ENCODE measurements at places on chromosomes 3 and 15. TPM values are rescaled to one million over a fixed set of nuclear protein-coding genes. Genes with fewer than 3 reads are reported as not detected.

CCDC14 gene
- 203 TPM for total RNA-seq

GALNT15 gene
- total RNA-seq, result 5.0 TPM

BRK1 gene
- 70.1 TPM for total RNA-seq

SORD gene
- total RNA-seq, result 7.8 TPM

ATP2B2 gene
- total RNA-seq, result 109 TPM

GOLGA8S gene
- under 0.01 TPM for total RNA-seq

DNAH12 gene
- total RNA-seq, result 1.6 TPM

UPK1B gene
- not detected for total RNA-seq

SLC25A20 gene
- 7.2 TPM for total RNA-seq

CD200R1 gene
- total RNA-seq, result 0.31 TPM

RYK gene
- 91.7 TPM for total RNA-seq

MNS1 gene
- total RNA-seq, result 2.8 TPM

ZIC4 gene
- total RNA-seq, result 1.3 TPM

SLC6A1 gene
- total RNA-seq, result 93.0 TPM

IL16 gene
- 1.3 TPM for total RNA-seq

CKMT1B gene
- total RNA-seq, result 11.9 TPM

DUOX1 gene
- not detected for total RNA-seq

ACTC1 gene
- total RNA-seq, result under 0.01 TPM

C3orf70 gene
- total RNA-seq, result 26.3 TPM

GABRA5 gene
- total RNA-seq, result 54.5 TPM

PLSCR5 gene
- total RNA-seq, result not detected

ITGA11 gene
- total RNA-seq, result 0.94 TPM

FBXO40 gene
- not detected for total RNA-seq

AHSG gene
- 0.63 TPM for total RNA-seq

TMPRSS7 gene
- total RNA-seq, result 0.31 TPM

LYZL4 gene
- total RNA-seq, result not detected
